ENCODE measurements at places on chromosomes 2 and 18. TPM values are rescaled to one million over a fixed set of nuclear protein-coding genes. Genes with fewer than 3 reads are reported as not detected.

- peak; percentile 22 for DNase-seq
Measured at GRCh38 chr18:2471523-2471922, 99.8 kb downstream of the METTL4 start.

GRCh38 chr2:18074476-18074875 lies 196.0 kb downstream of the KCNS3 start:
- DNase-seq: no peak

- no peak for DNase-seq
Measured at GRCh38 chr2:99981840-99982239, 160.6 kb downstream of the AFF3 start.

DNA sequence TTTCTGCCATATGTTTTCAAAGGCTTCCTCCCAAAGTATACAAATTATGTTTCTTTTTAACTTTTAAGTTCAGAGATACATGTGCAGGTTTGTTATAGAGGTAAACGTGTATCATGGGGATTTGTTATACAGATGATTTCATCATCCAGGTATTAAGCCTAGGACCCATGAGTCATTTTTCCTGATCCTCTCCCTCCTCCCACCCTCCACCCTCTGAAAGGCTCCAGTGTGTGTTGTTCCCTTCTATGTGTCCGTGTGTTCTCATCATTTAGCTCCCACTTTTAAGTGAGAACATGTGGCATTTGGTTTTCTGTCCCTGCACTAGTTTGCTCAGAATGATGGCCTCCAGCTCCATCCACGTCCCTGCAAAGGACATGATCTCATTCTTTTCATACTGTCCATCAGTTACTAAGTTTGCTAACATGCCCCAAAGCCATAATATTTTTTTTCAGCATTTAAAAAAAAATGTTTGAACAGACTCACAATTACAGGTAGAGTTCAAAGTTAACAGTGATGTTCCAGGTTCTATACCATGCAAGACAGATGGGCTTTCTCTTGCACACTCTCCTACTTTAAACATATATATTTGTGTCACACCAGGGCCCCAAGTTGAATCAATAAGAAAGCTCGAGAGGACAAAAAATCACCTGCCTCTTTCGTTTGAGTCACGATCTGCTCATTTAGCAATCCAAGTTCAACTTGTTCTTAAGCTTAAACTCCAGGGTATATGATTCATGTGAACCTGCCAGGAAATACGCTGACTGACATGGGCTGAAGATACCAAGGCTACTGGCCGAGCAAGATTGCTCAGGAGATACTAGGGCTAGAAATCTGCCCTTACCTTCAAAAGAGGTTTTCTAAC lies 77.6 kb downstream of the AP1S3 start:
- peak; percentile 61 for DNase-seq

DNA sequence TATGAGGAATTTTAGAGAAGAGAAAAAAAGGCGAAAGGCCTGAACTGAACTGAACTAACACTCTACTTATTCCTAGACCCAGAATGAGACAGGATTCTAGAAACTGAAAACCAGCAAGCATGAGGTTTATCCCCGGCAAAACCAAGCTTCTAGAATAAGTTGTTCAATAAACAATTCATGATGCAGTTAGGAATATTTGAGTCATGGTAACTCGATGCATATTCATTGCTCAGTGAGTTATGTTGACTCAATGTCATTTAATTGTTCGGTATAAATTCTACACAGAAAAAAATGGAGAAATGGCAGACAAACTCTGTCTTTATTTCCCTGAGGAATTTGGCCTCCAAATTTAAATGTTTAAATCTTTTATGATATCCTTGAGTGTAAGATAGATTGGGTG lies 321.5 kb downstream of the SATB2 start:
- DNase-seq: no peak

GRCh38 chr2:128347701-128348539 lies 29.3 kb upstream of the HS6ST1 start:
- DNase-seq: peak; percentile 63

- no peak for DNase-seq
Measured at GRCh38 chr18:28576941-28577340, 400.0 kb upstream of the CDH2 start.

DNA sequence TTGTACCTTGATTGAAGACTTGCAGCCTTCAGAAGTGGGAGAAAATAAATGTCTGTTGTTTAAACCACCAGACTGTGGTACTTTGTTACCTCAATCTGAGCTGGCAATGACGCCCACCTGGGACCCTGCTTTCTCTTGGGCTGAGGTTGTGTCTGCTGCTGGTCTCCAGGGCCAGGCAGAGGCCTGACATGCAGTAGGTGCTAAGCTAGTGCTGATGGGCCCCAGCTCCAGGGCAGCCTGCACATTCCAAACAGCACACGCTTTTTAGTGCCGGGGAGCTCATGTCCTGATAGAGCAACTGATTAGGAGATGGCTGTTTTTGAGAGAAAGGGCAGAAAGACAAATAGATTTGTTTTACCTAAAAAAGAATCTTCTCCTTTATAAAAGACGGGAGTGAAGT lies 664.0 kb upstream of the HS6ST1 start:
- DNase-seq: no peak

DNA sequence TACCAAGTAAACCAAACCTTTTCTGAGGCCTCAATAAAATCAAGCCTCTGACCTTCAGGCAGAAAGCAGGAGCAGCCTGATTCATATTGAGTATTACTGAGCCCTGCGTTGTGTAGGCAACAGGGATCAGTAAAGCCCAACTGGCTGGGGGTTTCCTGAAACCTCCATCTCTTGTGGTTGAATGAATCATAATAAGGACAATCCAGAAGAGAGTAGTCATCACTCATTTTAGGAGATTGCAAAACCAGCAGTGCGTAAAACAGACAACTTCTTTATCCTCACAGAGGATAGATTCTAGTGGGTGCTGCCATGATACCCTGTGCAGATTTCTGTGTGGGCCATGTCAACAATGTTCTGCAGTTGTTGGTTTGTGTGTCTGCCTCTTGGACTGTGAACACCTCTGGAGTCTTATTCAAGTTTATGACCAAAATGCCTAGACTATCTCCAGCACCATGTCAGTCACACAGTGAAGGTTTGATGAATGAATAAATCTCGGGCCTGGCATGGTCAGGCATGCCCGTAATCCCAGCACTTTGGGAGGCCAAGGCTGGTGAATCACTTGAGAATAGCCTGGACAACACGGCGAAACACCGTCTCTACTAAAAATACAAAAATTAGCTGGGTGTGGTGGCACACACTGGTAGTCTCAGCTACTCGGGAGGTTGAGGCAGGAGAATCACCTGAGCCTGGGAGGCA lies 51.8 kb upstream of the RAB27B start:
- DNase-seq: peak; percentile 90

DNA sequence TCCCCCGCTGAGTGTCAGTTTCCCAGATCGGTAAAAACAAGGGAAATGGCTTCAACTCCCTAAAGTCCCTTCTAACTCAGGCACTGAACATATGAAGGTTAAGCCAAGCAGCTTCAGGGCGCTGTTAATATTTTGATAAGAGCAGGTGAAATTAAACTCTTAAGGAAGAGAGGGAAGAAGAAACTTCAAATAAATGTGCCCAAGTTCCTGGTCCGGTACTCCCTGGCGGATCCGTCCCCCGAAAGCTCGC lies 564 bp downstream of the TRABD2A start:
- DNase-seq: no peak

- DNase-seq: no peak
Measured at GRCh38 chr2:214088536-214088935, 322.3 kb upstream of the VWC2L start.

GRCh38 chr2:189698020-189698887 lies 23.8 kb downstream of the ANKAR start:
- DNase-seq: no peak

DNA sequence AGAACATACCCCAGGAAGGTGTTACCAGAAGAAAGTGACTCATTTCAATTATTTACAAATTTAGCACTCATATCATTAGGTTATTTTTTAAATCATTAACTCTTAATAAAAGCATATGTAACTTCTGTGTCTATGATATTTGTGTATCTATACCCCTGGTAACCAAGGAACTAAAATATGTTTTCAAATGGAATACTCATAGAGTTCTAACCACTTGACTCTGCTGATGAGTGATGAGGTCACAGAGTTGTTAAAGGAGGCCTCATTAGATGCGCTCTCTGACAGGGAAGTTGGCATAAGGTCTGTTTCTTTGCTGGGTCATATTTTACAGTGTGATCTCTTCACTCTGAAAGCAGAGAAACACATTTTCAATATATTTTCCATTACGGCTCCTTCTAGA lies 73.4 kb downstream of the CCDC150 start:
- DNase-seq: no peak

DNA sequence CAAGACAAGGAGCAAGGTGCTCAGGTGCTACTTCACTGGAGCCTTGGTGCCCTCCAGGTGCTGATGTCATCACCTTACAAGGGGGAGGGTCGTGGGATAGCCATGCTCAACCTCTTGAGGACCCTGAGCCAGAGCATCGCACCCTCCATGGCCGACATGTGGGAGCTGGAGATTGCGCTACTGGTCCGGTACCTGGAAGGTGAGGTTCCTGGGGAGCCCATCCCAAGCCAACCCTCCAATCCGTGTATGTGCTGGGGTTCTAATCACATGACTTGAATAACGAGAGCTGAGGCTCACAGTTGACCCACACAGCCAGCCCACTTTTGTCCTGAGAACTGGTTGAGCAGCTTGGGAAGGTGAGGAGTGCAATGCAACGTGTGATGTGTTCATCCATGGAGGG lies 25.9 kb downstream of the MROH2A start:
- no peak for DNase-seq

DNA sequence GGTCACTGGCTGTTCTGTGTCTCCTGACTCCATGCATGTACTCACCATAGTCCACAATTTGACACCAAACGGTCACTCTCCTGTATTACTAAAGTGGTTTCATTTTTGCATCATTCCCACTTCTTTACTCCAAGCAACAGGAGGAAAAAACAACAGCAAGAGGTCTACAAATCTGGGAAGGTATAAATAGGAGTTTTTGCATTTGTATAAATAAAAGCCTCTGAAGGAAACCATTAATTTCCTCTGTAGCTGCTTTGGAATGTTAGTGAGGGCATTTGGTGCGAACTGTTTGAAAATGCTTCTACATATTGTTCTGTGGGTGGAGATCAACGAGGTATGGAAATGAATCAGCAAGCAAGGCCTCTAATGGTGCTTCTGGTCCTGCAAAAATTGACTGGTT lies 148.5 kb upstream of the DLX2 start:
- DNase-seq: peak; percentile 29

- DNase-seq: no peak
Measured at GRCh38 chr2:238489431-238489830, 62.7 kb downstream of the ASB1 start.

DNA sequence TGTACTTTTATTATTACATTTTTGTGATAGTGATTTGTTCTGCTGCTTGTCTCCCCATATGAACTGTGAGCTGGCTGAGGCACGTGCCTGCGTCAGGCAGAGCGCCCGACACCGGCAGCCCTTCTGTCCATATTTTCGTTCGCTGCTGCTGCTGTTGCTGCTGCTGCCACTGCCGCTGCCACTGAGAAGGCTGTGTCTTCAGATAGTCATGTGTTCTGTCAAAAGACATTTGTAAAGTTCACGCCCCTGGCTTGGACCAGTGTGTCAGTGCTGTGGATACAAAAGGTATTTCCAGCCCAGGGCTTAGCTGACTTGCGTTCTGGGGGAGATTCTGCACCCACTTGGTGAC lies 47.0 kb downstream of the TWIST2 start:
- no peak for DNase-seq

GRCh38 chr18:13800505-13801259 lies 23.3 kb upstream of the MC5R start:
- DNase-seq: no peak

GRCh38 chr2:102434655-102435381 lies 11.9 kb downstream of the IL18RAP start:
- no peak for DNase-seq

GRCh38 chr2:159557437-159558034 lies 58.8 kb downstream of the BAZ2B start:
- DNase-seq: no peak

- peak; percentile 26 for DNase-seq
Measured at GRCh38 chr2:37827911-37828511, 97.1 kb upstream of the RMDN2 start.

DNA sequence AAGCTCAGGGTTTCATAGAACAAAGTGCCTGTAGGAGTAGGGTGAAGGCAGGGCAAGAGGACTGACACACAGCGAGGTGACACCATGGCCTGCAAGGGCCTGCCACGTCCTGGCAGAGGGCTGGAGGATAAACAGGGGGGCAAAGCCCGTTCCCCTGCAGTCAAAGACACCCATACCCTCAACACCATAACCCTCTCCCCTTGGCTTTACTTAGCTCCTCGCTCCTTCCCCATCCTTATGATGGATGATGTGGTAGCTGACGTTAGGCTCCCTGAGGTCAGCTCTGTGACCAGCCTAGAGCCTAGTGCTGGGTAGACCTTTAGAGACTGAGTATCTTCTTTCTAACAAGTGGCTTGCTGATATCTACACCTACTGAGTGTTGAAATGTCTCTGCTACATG lies 683.3 kb upstream of the HS6ST1 start:
- DNase-seq: no peak

DNA sequence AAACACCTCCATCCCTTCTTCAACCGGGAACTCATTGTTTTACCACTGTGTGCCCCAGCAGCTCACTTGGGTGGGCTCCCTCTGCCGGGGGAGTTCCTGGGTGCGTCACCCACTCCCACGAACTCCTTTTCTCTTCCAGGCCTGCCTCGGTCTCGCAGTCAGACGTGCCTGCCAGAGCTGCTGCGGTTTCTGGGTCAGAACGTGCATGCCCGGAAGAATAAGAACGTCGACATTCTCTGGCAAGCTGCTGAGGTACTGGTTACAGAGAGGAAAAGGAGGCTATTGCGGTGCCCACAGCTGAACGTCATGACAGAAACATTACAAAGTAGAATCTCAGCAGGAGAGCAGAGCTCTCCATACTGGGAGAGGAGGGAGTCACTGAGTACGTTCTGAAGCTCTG lies 35.6 kb downstream of the COA5 start:
- no peak for DNase-seq

Gene CENPA
- 30.2 TPM for total RNA-seq

Gene PDCL3
- 25.2 TPM for total RNA-seq

Gene ANO7
- total RNA-seq: 0.91 TPM

Gene REG3A
- not detected for total RNA-seq

Gene PASK
- 15.5 TPM for total RNA-seq

Gene LRRTM1
- not detected for total RNA-seq

Gene DSG4
- total RNA-seq: not detected

All from H4 (cell line).